ENCODE measurements at places on chromosomes 6 and 20. TPM values are rescaled to one million over a fixed set of nuclear protein-coding genes. Genes with fewer than 3 reads are reported as not detected.

Gene TOMM6
- 149 TPM for total RNA-seq

Gene TRIM15
- total RNA-seq = not detected

Gene ALDH5A1
- 2.6 TPM for total RNA-seq

DNA sequence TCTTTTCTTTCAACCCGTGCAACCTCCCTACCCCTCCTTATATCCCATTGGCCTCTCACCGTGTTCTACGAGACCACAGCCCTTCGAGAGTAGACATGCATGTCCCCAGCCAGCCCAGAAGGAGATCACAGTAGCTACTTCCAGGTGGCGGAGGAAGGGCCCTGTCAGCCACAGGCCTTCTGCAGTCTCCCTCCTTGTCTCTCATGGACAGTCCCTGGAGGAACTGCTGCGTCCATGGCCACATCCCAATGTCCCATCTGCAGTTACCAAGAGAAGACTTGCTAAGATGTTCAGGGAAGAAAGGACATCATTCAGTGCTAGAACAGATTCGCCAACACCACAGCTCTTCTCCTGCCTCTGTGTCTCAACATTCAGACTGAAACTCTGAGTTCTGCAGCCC, 61.6 kb upstream of the QKI start:
- DNase-seq = no peak

DNA sequence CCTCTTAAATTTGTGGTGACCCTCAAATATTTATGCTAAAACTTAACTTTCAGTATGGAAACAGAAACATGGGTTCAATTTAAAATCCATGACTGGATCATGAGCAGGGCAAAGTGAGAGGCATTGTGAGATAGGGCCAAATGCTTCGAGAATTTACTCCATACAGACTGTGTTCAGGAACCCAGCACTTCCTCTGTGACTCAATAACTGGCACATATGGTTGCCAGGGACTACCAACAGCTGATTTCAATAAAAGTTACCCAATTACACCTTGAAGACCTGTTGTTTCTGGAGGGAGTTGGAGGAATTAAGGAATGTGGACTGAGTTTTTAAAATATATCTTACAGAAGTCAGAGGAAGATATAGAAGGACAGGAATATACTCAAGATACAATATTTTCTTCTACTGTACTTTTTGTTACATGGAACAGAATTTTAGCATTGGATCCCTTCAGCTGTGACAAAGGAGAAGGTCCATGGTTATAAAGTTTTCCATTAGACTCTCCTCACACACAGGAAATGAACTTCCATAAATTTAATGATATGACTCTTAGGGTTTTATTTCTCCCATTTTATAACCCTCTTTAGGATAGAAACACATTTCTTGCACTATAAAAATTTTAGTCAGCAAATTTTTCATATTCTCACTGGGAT, 258.5 kb downstream of the KHDC1L start:
- DNase-seq = no peak

- DNase-seq = no peak
These were observed 134.6 kb upstream of the BTN3A2 start for GRCh38 chr6:26230351-26230750.

DNA sequence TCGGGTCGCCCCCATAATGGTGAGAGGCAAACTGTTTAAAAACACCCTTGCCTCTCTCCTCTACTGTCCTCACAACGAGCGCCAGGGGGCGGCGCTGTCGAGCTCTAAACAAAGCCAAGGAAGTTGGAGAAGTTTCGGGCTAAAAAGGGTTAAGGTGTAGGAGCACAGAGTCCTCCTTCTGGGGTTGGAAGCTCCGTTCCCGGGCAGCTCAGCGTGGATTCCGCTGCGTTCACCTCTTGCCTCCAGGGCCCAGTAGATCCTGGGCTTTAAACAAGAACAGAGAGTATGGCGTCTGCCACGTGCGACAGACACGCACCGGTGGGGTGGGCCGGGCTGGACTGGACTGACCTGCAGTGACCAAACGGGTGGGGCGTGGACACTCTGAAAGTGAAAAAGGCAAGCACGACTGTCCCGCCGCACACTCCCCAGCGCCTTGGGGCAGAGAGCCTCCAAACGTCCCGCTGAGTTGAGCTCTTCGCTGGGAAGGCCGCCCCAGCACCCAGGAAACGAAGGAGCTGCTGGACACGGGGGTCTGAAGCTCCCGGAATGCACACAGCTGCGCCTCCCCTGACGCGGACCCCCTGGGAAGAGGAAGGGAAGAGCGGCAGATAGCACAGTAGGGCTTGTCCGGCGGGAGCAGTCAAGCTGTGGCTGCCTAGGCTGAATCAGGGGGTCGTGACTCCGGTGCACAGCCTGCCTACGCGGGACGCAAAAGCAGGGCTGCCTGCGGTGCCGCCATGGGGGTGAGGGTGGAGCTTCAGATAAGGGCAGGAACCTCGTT, 1.6 kb upstream of the THBD start:
- peak; percentile 75 for DNase-seq

- DNase-seq = peak; percentile 87
These were observed 6.1 kb downstream of the UBD start for GRCh38 chr6:29553268-29554057.

GRCh38 chr6:34602318-34603111, 46.4 kb upstream of the SPDEF start:
- DNase-seq = no peak

GRCh38 chr20:5608442-5609161, 141.6 kb upstream of the SHLD1 start:
- no peak for DNase-seq
